ENCODE measurements at places on chromosomes 3 and 15. TPM values are rescaled to one million over a fixed set of nuclear protein-coding genes. Genes with fewer than 3 reads are reported as not detected.

ESYT3 gene
- 0.05 TPM for total RNA-seq

HHLA2 gene
- total RNA-seq: not detected

SLC28A2 gene
- total RNA-seq: not detected

PLD1 gene
- total RNA-seq: 5.3 TPM

WDR93 gene
- total RNA-seq: not detected

ALS2CL gene
- total RNA-seq: 3.4 TPM

ERICH6 gene
- not detected for total RNA-seq

ZPLD1 gene
- not detected for total RNA-seq

FSIP1 gene
- 1.4 TPM for total RNA-seq

DNA sequence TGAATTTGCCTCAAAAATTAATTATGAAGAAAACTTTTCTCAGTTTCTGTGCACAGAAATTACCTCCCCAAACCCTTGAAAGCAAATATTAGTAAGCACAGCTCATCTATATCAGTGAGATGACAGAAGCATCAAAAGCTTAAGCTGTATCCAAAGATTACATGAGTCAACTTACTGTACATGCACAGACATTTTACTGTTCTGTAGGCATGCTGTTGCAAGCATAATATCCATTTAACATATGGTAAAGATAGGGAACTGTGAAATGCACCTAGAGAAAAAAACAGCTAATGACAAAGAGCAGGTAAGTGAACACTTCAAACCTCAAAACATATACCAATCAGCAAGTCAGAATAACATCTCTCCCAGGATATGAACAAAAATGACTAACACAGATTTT, 20.9 kb downstream of the SHOX2 start:
- DNase-seq: no peak

GRCh38 chr15:101329867-101330380, 34.9 kb upstream of the SNRPA1 start:
- no peak for DNase-seq

- DNase-seq: no peak
Measured at GRCh38 chr3:122475316-122475715, 39.4 kb downstream of the KPNA1 start.

GRCh38 chr3:16995601-16996000, 110.8 kb downstream of the PLCL2 start:
- DNase-seq: no peak

DNA sequence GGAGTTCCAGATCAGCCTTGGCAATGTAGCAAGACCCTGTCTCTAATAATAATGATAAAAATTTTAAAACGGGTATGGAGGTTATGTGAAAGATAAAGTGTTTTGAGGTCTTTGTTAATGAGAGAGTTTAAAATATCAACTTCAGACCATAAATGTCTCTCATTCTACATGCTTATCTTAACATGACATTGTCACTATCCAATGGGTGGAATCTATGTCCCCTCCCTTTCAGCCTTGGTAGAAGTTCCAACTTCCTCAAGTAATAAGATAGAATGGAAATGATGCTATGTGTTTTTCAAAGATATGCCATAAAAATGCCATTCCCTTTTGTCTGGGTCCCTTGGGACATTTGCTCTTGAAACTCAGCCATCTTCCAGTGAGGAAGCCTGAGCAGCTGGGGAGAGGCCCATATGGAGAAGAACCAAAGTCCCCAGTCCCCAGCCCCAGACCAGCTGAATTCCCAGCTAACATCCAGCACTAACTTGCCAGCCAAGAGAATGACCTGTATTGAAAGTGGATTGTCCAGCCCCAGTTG, 17.0 kb downstream of the RPSA start:
- no peak for DNase-seq

DNA sequence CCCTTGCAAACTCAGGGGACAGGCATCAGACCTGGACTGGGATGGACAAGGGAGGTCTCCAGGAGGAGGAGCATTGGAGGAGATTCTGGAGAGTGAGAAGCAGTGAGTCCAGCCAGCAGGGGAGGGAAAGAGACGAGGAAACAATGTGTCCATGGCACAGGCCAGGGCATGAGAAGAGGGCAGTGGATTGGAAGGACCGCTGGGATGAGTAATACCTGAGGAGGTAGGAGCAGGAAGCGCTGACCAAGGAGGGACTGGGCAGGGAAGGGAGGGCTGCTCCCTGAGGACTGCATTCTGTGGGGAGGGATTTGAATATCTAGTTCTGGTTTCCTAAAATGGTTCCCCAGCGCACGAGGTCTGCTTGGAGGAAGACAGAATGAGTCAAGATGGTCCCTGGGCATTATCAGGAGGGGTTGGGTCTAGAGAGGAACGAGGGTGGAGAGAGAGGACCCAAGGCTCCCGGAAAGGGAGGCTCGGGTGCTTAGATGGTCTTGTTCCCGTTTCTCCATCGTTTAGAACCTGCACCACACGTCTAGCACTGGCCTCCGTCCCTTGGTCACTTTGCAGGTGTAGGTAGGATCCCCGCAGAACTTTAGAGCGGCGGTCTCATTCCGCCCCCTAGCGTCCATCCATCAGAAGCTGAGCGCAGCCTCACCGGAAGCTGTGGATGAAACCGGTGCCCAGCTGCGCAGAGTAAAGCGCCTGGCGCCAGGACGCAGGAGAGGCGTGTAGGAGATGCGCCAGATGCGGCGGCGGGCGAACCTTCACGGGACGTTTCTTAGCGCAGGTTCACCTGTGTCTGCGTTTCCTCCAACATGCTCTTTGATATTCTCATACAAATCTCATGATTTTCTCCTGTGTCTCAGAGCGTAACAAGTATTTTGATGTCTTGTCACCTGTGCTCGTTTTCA, 190.7 kb upstream of the NDN start:
- no peak for DNase-seq

GRCh38 chr3:161915418-161915750, 418.8 kb downstream of the OTOL1 start:
- no peak for DNase-seq

DNA sequence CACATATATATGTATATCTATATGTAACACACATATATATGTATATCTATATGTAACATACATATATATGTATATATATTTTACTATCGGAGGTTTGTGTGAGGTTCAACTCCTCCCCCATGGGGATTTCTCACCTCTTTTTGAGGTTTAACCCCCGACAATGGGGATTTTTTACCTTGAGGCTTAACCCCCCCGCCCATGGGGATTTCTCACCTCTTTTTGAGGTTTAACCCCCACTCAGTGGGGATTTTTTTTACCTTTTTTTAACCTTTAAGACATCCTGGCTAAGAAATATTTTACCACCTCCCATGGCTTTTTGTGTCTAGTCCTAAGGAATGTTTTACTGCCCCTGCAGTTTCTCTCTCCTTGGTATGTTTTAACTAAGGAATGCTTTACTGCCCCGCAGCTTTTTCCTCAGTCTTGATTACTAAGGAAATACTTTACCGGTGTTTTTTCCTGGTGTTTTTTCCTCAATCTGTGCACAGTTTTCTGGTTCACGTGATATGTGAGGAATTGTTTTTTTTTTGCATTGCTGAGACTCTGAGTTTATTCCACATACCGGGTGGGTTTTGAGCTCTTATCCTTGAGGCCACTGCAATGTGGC, 185.2 kb downstream of the KLF13 start:
- DNase-seq: no peak

- DNase-seq: peak; percentile 52
Measured at GRCh38 chr15:97909291-97909891, 51.1 kb upstream of the ARRDC4 start.

DNA sequence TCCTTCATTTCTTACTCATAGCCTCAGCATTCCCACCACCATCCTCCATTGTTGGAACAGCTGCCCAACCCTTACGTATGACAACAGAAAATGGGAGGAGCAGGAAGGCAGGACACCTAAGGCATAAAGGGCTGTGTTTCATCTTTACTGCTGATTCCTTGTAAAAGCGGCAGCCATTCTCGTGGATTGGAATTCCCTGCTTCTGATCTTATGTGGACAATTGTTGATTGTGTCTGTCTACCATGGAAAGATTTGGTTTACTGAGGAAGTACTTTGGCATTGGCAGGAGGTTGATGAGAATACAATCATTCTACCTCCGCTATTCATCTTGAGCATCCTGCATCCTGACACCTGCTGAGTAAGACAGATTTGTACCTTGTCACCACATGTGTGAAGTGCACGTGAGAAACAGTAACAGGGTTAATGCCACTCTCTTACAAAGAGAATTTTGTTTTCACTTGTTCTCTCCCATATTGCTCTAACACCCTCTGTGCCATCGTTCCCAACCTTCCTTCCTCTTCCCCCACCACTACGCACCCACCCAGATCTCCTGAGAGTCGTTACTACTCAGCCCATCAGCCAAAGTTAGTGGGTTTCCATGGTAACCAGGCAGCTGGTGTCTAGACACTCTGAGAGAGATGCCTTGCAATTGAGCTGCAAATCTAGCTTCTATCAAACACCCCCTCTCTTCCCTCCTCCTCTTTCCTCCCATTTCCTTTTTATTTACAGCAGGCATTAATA, 75.7 kb downstream of the GAP43 start:
- no peak for DNase-seq

GRCh38 chr3:11300970-11301369, 28.8 kb downstream of the ATG7 start:
- no peak for DNase-seq

DNA sequence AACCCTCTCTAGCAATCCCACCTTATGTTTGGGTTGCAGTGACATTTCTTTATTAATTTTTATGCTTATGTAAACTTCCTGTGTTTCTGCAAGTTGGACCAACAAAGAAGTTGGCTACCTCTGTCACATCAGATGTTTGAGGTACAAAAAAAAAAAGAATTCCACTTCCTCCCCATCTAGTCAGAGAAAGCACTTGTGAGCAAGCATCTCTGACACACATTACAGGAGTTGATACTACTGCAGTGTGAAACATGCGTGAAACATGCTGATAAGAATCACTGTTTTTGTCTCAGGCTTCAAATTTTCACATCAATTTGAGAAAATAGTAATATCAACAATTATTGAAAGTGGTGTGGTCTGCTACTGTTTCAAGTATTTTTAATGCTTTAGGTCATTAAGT, 1.3 kb downstream of the SCAANT1 start:
- DNase-seq: peak; percentile 11

- peak; percentile 11 for DNase-seq
Measured at GRCh38 chr15:42955518-42955917, 34.9 kb upstream of the TTBK2 start.

GRCh38 chr15:40250771-40251483, 12.1 kb downstream of the PAK6 start:
- DNase-seq: no peak

DNA sequence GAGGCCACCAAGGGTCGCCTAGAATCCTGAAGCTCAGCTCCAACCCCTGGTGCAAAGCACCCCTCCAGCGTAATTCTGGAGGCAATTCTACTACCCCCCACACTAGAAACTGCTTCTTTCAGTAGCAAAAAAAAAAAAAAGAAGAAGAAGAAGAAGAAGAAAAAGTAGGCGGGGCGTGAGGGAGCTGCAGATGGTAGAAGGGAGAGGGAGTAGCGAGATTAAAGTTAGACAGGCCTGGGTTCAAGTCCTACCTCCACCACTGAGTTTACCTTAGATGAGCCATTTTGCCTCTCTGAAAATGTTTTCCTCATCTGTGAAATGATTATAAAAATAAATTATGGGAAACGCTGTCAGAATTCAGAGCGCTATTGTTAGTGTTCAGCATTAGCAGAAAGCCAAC, 913 bp downstream of the FAM174B start:
- DNase-seq: no peak

DNA sequence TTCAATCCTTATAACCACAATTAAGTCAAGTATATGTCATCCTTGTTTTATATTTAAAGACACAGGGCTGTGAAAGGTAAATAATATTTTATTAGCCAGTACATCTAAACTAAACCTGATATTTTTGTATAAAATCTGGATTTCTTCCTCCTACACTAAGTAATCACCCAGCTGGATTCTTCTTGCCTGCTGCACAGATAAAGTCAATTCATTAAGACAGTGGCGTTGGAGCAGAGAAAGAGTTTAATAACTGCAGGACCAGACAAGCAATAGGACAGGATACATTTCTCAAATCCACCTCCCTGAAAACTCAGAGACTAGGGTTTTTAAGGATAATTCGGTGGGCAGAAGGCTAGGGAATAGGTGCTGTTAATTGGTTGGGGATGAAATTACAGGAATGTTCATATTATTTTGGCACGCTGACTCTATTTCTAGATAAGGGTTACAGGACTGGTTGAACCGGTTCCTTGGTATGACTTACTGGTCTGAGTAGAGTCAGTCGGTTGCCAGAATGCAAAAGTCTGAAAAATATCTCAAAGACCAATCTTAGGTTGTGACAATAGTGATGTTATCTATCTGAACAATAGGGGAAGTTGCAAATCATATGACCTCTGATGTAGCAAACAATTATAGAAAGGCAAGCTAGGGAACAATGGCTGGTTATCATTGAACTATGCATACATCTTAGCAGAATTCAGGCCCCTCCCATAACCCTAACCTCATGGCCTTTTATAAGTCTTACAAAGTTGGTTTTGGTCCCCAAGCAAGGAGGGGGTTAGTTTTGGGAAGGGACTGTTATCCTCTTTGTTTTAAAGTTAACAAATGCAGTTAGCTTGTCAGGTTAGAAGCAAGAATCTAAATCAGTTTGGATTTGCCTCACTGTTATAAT, 244.8 kb downstream of the ALCAM start:
- DNase-seq: no peak

DNA sequence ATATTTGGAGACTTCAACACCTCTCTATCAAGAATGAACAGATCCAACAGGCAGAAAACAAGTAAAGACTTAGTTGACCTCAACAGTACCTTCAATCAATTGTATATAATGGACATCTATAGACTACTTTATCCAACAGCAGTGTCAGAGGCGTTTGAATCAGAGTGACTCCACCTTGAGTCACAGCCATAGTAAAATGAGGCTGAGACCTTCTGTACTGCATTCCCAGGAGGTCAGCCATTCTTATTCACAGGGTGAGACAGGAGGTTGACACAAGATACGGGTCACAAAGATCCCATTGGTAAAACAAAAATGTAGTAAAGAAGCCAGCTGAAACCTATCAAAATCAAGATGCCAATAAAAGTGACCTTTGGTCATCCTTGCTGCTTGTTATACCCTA, 299.8 kb downstream of the CNTN3 start:
- DNase-seq: peak; percentile 23

DNA sequence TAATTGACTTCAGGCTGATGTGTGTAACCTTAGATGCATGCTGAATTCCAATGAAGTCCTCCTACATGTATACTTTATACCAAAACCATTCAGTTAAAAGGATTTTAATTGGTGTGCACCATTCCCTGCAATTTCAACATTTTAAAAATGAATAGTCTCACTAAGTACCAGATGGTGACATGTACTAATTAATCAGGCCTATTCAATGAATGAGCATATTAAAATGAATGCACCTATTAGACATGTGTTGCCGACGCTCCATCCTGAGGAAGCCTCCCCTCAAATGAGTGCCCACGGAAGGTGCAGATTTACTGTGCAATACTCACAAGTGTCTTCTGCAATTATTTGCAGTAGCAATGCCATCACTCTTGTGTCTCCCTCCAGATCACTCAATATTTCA, 124.7 kb upstream of the TSPAN3 start:
- DNase-seq: no peak

All from HFFc6 (cell line).